ENCODE measurements at places on chromosomes 4 and X.

DNA sequence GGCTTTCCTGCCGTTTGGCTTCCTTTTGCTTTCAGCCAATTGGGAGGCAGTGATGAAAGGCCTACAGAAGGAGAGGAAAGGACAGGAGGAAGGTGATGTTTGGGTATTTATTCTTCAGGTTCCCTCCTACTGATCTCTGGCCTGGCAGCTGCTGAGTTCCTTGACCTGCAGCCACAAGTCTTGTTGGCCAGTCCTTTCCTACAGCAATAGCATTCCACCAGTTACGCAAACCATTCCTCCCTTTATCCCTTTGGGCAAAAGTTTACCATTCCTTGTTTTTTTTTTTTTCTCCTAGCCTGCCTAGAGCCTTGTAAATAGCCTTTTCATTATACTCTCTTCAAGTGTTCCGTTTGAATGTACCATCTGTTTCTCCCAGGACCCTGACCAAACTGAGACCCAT lies 198.1 kb upstream of the FTHL17 start:
- no peak for DNase-seq

- no peak for DNase-seq
Measured at GRCh38 chr4:59058543-59058942, 1948.4 kb upstream of the IGFBP7 start.

GRCh38 chr4:38582889-38583470 lies 81.0 kb upstream of the KLF3 start:
- DNase-seq, result peak; percentile 8

- DNase-seq, result no peak
Measured at GRCh38 chr4:84151574-84151973, 347.5 kb downstream of the NKX6-1 start.

DNA sequence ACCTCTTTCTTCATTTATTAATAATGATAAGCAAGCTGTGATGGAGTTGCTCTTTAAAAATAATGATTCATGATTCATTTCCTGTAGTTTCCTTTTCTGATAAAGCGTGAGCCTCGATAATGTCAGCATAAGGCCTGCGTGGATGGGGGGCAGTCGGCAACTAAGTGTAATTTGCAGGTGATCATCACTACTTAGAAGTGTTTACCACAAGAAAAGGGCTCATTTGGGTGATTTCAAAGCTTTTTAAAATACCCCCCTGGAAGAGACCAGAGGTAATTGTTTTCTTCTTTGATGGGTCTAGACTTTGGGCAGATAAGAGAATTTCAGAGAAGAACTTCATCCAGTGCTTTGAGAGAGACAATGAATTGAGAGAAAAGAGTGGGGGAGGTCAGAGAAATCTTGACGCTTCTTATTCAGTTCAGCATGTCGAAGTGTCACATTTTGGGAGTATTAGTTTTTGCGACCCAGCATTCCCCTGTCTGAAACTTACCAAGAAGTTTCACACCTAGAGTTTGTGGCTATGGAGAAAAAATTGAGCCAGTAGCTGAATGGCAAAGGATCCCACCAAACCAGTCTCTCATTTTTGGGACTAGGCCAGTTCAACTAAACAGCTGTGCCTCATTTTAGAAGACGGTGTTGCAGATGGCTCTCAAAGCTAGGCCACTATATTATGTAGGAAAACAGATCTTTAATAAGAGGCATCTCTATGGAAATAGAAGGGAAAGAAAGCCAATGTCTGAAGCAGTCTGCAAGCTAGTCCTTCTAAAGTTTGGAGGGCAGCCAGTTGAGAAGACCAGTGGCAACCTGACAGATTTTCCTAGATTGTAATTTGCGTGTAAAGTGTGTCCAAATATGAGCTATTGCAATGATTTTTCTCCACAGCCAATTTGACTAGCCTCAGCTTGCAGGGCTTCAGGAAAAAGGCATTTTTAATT lies 171.0 kb upstream of the PPP1R2C start:
- DNase-seq, result no peak

DNA sequence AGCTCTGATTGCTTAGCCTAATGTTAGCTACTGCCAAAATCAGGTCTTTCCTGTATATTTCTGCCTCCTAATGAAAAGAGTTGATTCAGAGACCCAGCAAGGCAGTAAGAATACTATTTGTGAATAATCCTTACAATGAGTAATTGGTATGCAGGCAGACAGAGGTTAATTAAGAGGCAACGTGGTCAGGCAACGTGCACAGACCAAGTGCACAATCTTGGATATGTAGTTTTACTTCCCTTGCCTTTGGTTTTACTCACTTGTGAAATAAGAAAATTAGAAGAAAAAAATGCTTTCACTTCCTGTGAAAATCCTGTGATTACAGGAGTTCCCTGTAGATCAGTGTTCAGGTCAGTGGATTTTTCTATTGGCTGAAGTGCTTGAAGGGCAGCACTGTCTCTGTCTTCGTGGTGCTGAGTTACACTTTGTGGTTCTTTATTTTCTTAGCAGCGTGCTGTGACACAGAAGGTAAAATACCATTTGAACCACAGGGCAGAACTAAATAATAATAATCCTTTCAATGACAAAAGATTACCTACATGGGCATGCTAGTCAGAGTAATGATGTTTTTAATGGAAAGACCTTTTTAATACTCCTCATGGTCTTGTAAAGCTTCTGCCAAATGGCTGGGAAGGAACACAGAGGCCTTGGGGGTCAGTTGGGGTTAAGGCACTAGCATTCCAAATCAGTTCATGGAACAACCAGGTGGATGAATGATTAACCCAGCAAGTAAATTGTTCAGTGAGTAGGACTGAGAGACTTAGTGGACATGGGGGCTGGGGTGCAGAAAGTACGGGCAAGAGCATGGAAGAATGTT lies 430.9 kb downstream of the MAPK10 start:
- no peak for DNase-seq

DNA sequence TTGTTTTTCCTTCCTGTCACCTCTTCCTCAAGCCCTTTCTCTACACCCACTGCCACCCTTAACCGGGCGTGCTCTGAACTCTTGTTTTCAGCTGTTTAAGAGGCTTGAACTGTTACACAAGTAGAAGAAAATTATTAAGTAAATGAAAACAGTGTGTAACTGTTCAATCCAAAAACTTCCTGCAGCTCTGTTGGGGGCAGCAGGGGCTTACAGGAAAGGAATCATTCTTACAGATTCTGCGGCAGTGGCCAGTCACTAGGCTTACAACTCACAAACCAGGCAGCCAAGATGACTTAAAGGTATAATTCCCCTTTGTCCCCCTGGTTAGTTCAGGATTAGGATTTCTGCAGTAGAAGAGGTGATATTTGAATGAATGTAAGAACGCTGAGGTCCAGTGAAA lies 70.2 kb upstream of the ETNPPL start:
- no peak for DNase-seq

DNA sequence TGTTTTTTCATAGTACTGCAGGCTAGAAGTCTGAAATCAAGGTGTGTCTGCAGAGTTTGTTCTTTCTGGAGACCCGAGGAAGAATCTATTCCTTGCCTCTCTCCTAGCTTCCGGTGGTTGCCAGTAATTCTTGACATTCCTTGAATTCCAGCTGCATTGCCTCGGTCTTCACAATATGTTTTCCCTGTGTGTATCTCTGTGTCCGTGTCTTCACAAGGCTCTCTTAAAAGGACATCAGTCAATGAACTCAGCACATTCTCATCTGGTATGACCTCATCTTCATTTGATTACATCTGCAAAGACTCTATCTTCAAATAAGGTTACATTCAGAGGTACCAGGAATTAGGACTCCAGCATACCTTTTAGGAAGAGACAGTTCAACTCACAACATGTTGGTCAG lies 163.4 kb downstream of the BANK1 start:
- DNase-seq, result no peak

DNA sequence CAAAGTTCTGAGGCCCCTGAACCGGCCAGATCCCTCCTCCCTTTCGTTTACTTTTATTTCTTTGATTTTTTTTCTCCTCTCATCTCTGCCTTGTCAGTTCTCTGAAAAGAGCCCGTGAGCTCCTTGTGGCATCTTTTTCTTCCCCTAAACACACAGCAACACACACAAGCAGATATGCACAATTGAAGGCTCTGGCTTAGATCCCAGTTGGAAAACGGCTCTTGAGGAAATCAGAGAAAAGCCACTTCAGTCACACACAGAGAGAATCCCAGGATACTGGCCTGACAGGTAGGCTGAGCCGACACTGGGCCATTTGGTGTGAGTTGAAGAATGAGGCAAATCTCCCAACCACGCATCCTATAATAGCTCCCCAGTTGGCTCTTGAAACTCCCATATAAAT lies 12.9 kb downstream of the DIPK2B start:
- DNase-seq, result peak; percentile 45

DNA sequence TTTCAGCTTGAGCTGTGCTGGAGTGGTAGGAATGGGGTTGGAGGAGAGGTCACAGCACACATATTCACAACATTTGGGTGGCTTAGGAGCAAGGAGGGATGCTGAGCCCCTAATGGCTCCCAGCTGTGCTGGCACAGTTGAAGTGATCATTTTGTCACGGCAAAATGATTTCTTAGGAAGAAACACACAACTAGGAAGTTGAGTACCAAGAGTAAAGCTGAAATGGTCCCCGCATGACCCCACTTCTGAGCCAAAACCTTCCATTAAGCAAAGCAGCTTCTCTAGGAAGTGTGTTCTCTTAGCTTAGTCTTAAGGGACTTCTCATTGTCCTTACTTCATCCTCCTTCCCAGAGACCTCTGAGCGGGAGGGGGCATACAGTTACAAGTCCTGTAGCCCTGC lies 12.6 kb downstream of the CAPN6 start:
- DNase-seq, result no peak

DNA sequence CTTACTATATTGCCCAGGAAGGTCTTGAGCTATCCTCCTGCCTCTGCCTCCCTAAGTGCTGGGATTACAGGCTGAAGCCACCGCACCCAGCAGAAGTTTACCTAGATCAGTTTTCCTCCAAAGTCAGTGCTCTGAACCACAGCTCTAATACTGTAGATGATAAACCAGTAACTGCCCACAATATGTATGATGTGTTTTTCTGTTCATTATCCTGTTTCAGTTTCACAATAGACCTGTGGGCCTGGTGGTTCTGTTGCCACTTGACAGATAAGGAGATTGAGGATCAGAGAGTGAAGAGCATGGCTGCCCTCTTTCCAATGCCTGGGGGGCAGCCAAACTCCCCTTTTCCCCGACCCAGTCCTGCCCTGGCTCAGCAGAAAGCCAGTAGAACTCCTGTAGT lies 87.0 kb downstream of the EFNB1 start:
- DNase-seq, result no peak

- no peak for DNase-seq
Measured at GRCh38 chr4:5996641-5997040, 21.6 kb downstream of the C4orf50 start.

GRCh38 chrX:57930051-57930450 lies 19.8 kb upstream of the ZXDA start:
- DNase-seq, result no peak

DNA sequence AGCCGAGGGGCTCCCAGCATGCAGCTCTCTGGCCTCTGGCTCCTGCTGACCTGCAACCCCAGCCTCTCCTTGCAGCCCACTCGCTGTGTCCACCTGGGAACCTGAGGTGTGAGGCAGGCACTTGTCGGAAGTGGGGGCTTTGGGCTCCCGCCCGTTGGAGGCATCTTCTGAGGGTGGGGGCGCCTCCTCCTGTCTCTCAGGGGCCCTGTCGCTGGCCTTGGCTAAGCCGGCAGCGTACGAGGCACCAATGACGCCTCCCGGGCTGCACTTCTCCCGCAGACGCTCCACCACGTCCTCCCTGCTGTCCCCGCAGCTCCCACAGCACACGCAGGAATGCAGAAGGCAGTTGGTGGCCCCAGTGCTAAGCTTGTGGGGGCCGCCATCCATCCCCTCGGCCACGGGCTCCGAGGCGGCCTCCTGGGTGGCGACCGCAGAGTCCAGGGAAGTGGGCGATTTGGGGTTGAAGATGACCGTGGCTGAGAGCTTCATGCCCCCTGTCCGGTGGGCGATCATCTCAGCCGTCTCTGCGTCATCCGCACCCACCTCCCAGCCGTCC lies 42.5 kb upstream of the MXD4 start:
- no peak for DNase-seq

DNA sequence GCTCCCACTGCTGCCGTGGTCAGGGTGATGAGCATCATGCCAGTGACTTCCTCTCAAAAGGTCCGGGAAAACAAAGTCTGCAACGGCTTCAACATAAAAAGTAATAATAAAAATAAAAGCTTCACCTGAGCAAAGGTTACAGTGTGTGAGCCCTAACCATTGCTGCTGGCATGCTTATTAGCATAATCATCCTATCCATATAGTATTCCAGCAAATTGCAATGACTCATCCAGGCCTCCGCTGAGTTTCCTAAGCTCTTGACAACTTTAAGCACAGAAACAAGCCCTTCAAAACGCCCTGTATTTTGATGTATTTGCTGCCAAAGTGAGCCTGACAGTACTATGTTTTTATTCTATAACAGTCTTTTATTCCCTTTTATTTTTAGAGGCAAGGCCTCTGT lies 100.5 kb downstream of the AASDH start:
- DNase-seq, result no peak

- no peak for DNase-seq
Measured at GRCh38 chr4:53128706-53129357, 237.0 kb downstream of the SCFD2 start.

GRCh38 chr4:140028676-140029517 lies 125.1 kb downstream of the MAML3 start:
- no peak for DNase-seq

GRCh38 chr4:150950657-150951288 lies 64.3 kb downstream of the LRBA start:
- no peak for DNase-seq

- no peak for DNase-seq
Measured at GRCh38 chrX:107561468-107562215, 66.7 kb upstream of the PRPS1 start.

DNA sequence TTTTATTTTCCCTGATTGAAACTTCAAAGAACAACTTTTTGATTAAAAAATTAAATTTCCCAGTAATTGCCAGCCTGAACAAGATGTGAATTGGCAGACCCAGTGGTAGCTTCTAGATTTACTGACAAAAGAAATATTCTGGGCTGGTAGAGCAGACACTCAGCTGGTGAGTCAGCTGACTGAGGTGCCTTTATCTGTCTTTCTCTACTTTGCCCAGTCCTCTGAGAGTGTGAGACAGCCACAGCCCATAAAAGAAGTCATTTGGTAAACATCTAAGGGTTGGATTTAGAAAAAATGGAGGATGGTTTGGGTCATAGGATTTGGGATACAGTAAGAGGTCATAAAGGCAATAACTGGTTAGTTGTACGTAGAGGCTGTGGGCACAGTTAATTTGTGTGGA lies 54.5 kb downstream of the CCSER1 start:
- DNase-seq, result no peak

- no peak for DNase-seq
Measured at GRCh38 chrX:10045327-10046000, 78.3 kb downstream of the CLDN34 start.

DNA sequence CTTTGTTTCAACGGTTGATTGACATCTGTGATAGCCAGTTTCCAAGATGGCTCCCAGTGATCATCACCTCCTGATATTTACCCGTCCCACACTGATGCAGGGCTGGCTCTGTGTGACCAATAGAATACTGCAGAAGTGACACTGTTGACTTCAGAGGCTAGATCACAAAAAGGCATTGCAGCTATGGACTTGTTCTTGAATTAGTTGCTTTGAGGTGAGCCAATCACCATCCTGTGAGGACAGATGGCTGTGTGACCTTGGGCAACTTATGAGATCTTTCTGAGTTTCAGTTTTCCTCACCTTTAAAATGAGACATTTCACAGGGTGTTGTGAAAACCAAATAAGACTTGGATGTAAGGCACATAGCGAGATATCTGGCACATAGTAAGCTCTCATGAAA lies 1.8 kb upstream of the GPR82 start:
- no peak for DNase-seq

GRCh38 chr4:159158985-159159384 lies 56.1 kb downstream of the RAPGEF2 start:
- DNase-seq, result no peak

GRCh38 chr4:142700531-142700930 lies 145.6 kb downstream of the INPP4B start:
- DNase-seq, result no peak

Data from midbrain (tissue), 1 donor.